ENCODE measurements at places on chromosomes 3 and 15.

DNA sequence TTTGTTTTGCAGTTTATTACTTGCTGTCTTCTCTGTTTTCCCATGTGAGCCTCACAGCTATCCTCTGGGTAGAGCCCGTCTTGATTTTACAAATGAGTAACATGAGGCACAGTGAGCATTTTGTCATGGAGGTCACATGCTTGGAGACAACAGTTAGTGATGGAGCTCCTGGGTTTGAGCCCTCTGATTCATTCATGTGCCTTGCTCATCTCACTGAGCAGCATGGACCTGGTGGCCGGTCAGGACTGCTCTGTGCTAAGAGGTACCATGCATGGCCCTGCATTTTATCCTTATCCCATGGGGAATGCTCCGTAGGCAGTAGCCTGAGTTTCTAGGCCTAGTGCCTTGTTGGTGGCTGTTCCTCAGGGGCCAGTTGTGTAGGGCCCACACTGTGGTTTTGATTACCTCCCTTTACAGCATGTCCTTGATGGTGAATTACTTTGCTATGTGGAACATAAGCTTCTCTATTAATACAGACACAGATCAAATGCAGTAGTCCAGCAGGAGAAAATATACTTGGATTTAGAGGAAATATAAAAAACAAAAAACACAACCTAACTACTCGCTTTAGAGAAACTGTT lies 35.6 kb downstream of the MAP2K5 start:
- no peak for DNase-seq

DNA sequence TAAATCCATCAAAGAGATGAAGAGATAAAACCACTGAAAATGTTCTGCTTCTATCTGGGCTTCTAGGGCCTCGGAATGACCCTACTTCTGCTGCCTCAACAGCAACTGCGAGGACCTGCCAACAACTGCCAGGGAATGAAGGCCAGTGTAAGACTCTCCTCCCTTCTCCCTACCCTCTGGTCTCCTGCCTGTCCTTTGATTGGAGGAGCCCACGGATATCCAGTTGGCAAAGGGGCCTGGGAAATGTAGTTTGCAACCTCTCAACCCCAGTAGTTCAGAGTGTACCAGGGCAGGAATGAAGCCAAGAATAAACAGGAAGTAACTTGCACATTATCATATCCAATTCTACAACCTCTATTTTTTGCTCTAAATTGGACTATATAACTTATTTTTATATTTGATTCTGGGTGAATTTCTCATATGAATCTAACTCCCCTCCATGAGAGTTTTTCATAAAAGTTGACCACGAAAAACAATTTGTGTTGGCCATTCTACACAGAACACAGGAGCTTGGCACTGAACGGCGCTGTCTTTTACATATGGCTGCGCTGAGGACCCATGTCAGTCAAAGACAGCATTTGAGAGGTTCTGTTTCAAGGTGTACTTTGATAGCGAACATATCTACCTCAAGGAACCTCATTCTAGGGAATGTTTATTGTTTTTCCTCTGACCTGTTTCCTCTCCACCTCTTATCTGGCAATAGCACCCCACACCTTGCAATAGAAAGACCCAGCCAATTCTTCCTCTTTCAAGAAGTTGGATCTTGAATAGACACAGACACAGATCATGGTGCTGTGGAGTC lies 91.1 kb upstream of the RNF7 start:
- no peak for DNase-seq

DNA sequence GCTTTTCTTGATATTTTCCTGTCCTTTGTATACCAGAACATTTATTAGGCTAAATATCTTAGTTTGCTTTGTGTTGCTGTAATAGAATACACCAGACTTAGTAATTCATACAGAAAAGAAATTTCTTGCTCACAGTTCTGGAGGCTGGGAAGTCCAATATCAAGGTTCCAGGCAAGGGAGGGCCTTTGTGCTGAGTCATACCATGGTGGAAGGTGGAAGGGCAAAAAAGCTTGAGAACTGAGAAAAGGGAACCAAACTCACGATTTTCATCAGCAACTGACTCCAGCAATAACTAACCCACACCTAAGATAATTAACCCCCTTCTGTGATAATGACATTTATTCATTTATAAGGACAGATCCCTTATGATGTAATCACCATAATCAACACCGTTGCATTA lies 496.9 kb upstream of the SUCLG2 start:
- no peak for DNase-seq

DNA sequence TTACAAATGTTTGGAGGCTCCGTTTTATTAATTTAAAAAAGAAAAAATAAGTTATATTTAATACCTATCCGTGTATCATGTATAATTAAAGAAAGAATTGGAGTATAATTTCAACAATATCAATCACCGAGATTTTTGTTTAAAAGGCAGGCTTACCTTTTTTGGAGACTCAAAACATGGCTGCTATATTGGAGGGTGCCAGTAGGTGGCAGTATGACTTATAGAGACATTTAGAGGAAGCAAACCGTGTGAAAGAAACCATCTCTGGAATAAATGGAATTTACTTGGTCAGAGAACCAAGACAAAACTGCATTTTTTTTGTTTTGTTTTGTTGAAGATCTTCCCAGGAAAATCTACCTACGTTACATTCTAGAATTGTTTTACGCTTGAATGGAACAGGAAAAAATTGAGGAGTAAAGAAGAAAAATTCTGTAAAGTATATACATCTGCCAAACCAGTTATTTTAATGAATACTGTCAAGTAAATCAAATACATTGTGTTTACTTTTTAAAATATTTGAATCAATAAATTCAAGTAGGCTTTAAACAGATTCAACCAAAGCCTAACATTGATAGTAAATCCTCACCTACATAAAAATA lies 802.6 kb upstream of the ALCAM start:
- DNase-seq: no peak

DNA sequence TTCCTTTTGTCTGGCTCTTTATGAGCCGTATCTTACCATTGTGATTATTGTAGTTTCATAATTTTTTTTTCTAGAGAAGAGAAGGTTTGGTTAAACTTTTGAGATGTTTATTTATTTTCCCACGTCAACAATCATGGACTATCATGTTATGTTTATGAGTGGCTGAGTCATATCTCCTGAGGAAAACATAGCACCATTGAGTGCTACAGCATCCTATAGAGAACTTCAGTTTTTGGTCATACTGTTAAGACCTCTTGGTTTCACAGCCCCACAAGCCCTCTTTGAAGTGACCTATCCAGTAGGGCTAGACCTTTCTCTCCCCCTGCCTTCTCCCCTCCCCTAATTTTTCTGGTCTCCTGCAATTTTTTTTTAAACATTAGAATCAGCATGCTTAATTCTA lies 20.8 kb downstream of the PIK3CA start:
- DNase-seq: no peak

DNA sequence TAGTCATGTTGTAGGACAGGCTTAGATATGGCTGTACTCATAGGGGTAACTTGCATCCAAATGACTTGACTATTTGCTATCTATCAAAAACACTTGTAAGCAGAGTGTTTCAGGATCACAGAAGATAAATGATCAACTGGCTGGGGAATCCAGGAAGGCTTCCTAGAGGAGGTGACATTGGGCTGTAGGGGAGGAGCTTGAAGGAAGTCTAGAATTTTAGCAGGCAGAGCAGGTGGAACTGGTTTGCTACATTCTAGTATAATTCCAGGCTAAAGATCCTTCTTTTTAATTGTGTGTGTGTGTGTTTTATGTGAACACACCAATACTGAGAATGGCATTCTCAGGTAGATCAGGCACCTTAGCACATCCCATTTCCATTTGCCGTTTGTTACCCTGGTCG lies 380.3 kb downstream of the MCTP2 start:
- no peak for DNase-seq

GRCh38 chr3:137204409-137204808 lies 246.6 kb downstream of the IL20RB start:
- no peak for DNase-seq
